ENCODE measurements at places on chromosomes 5 and 9.

DNA sequence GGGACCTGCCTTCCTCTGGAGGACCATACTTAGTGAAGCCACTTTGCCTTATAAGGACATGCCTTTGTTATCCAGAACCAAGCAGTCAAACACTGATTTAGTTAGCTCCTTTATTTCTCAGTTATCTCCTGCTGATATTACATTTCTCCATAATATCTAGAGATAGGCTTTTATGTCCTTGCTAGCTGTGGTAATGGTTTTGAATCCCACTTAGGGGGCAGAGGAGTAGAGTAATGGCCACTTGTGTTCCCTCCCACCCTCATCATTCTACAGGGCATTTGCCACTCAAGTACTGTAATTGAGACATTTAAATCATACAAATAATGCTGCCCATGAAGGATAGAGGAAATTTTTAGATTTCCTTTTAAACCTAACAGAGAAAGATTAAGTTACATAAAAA, 80.9 kb downstream of the DOCK8 start:
- no peak for DNase-seq

DNA sequence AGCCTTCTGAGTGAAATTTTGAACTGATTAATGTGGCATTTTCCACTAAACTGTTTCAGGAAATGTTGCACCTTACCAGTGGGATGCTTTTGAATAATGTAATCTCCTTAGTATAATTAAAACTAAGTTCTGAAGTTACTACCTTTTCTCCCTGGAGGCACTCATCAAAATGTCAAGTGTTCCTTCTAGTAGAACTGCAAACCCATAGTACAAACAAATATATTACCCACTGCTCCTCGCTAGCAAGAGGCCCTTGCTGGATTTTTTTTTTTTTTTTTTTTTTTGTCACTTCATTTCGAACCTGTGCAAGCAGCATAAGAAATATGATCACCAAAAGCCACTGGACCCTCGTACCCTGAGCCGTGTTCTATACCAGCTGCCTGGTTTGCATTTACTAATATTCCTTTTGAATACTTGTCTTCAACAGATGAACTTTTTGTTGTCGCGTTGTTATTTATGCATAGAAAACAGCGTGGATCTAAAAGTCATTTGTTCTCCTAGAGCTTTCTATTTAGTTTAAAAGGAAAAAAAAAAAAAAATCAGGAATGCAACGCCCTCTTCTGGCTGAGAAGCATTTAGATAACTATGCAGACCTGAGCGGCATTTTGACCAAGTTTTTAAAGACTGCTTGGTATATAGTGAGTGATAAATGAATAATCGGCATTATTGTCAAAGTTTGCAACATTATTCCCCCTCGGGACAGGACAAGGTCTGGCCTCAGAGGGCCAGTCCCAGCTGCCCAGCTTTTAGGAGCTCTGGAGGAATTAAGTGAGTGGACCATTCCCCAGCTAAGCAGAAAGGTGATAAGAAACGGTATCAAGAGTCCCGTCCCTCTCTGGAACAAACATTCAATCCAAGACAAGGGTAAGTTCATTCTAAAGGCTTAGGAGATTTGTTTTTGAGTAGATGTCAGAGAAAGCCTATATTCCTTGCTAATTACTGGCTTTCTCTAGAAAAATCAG, 162.5 kb upstream of the KIF2A start:
- DNase-seq: no peak

DNA sequence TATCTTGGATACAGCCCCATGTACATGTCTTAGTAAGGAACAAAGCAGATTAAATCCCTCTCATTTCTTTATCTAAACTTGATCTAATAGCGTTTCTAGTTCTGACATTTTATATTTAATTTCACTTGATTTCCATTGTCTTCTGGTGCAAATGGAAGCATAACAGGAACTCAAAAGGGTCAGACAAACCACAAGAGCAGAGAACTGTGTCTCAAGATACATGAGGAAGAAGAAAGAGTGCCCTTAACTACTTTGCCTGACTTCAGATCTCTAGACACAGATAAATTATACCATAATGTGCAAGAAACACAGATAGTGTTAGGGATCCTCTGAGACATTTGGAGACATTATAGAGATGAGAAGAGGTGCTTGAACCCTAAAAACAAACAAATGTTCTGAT, 20.7 kb upstream of the STX17 start:
- DNase-seq: no peak

DNA sequence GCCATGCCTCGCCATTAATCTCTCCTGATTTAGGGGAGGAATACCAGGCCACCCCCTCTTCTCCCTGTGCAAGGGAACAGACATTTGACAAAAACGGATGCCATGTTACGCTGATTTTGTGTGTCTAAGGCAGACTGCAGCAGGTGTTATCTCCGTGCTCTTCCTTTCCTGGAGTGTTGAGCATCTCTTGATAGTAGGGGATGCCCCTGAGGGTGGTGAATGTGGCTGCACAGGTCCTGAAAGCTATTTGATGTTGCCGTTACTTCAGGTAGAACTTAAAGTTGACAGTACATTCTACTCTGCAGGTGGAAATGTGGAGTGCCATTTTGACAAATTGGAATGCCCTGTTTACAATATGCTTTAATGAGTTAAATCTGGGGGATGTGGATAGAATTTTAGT, 21.5 kb downstream of the TENT4A start:
- DNase-seq: no peak

- DNase-seq: no peak
Measured at GRCh38 chr5:133947431-133947841, 21.0 kb downstream of the C5orf15 start.

DNA sequence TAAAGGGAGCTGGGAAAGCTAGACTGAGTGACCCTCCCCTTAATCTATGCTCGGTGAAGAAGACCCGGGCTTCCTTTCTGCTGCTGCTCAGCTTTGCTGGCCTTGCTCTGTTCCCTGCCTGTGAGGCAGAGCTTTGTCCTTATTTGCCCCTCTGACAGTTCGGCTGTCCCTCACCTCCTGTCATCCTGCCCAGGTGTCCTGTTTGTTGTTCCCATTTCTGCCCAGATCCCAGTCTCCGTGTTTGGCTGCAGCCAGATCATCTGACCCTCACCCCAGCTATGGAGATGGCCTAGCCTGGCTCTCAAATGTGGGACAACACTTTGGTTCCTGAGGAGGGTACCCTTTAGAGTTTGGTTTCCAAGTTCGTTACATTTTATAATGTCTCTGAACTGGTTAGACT, 20.2 kb downstream of the OTULIN start:
- no peak for DNase-seq
